ENCODE measurements at places on chromosomes 5 and 9.

DNA sequence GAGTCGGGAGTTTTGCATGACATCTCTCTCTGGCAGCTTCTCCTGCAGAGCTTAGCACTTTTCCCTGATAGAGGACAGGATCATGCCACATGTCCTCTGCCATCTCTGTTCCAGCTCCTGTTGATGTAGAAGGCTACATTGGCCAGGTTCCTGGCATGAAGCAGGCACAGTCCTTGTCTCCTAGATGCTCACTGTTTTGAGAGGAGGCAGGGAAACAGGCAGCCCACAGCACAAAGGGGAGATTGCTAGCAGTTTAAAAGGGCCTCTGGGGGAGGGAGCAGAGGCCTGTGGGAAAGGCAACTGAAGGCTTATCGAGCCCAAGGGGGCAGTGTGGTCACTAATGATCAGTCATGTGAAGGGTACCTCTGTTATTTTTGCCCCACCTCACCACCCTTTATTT, 10.7 kb downstream of the ARHGAP26 start:
- no peak for DNase-seq

GRCh38 chr9:130665029-130665430, 636 bp downstream of the PRDM12 start:
- no peak for DNase-seq

GRCh38 chr5:139141446-139142204, 56.5 kb downstream of the SIL1 start:
- DNase-seq = no peak

- DNase-seq = no peak
Observed at GRCh38 chr5:99320436-99320835, 391.6 kb upstream of the CHD1 start.

GRCh38 chr9:14349447-14350348, 35.8 kb upstream of the NFIB start:
- no peak for DNase-seq

GRCh38 chr5:59768152-59769040, 125.1 kb downstream of the PDE4D start:
- no peak for DNase-seq

- no peak for DNase-seq
Observed at GRCh38 chr5:91556-92263, at the start of gene PLEKHG4B. Gene PLEKHG4B (plus strand): TSS chr5:92168. CDS start chr5:92232, 64 bp downstream.

DNA sequence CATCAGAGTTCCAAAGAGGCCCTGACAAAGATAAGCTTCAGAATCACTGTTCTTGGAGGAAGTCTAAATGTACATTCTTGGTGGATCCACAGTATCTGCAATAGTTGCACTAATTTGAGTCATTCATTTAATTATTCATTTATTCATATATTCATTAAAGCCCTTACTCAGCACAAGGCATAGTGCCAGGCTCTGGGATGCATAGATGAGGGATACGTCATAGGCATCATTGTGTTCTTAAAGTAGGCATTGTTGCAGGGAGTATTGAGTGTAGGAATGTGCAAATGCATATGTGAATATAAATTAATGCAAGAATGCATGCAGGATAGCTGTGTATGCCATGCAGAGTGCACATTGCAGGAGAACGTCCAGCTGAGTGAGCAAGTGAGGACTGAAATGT, 100.7 kb downstream of the DRD1 start:
- DNase-seq = no peak

GRCh38 chr5:113256671-113257452, 177.9 kb downstream of the TSSK1B start:
- no peak for DNase-seq

GRCh38 chr9:99143655-99144054, 38.7 kb downstream of the TGFBR1 start:
- no peak for DNase-seq

DNA sequence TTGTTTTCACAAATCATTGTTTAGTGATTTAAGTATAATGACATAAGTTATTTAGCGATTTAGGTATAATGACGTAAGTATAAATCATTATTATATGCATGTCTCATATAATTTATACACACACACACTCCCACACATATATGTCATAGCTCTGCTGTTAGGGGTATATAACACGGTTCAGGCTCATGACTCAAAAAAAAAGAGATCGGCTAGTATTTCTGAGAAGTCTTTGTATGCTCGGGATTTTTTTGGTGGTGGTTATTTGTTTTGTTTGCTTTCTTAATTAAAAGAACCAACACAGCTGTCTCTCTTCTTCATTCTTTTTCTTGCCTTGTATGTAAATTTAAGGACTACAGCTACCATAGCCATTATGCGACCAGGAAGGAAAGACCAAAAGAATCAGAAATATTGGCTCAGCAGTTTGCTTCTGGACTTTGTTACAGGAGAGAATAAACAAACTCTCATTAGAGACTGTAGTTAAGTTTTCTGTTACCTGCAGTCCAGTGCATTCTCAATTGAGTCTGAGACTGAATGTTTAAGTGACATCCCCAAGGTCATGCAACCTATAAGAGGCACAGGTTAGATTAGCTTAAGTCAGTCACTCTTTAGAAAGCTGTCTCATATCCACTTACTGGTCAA, 83.2 kb upstream of the NREP start:
- DNase-seq = no peak

DNA sequence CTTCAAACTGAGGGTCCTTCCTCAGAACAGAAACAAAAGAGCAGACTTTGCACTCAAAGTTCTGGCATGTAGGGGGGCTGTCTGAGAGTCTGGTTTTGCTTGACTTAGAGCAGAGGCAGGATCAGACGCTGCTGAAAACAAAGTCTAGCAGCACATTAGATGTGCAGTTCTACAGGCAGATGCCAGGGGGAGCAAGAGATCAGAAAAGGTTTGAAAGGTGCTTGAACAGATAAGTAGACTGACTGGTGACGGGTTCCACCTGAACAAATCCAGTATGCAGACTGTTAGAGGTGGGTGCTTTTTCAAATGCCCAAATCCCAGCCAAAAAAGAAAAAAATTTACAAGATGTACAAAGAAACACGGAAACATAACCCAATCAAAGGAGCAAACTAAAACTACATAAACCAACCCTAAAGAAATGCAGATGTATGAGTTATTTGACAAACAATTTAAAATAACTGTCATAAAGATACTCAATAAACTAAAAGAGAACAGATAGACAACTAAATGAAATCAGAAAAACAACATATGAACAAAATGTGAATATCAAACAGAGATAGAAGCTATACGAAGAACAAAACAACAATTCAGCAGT, 194.7 kb upstream of the FREM1 start:
- DNase-seq = peak; percentile 8

- no peak for DNase-seq
Observed at GRCh38 chr5:36238502-36239295, 3.0 kb downstream of the NADK2 start.

- no peak for DNase-seq
Observed at GRCh38 chr5:95406426-95407090, 15.4 kb downstream of the FAM81B start.

- DNase-seq = no peak
Observed at GRCh38 chr5:1736889-1737711, 62.5 kb downstream of the MRPL36 start.

Data from GM12892 (cell line).